NCI-H1436 (cell line): ENCODE measurements at places on chromosomes 12 and 14.

DNA sequence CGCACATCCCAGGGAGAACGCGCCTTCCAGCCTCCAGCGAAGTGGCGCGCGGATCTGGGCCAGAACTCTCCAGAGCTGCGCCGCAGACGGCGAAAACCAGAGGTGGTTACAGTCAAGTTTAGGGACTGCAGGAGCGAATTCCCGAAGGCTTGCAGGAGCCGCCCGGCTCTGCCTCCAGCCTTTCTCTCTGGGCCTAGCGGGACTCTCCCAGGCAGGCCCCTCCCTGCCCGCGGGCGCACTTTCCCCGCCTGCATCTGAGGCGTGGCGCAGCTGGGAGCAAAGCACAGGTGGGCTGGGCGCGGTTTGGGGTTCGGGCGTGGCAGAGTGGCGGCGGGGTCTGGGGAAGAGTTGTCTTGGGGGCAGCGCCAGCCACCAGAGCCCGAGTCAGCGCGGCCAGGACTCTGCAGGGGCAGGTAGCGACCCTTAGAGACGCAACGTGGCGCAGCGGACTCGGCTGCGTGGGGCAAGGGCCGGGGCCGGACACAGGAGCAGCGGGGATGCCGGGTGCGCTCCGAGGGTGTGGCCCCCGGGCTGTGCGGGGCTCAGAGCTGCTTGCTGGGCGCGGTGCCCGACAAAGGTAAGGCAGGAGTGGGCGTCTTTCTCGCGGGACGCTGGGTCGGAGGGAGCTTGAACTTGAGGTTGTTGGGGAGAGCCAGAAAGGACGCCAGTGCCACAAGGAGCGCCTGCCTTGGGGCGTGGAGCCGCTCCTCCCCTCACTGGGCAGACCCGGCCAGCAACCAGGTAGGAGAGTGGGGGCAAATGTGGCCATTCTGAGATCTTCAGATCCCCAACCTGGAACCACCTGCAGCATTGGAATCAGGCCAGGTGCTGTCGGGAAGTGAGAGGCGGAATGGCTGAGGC is 1126.0 kb downstream of the AACS start:
- no peak for DNase-seq

DNA sequence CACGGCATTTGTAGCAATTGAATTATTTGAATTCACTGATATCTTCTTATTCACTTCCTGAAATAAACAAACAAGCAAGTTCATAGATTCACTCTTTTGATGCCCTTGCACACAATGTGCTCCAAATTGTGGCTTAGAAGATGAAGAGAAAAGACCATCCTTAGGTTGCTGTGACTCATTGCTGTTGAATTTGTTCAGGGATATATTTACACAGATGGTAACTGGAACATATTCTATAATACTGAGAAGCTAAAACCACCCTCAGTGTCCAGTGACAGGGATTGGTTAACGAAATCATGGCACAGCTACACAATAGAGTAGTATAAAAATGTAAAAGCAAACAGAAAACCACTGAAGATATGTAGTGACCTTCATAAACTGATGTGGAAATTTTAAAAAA is 3.1 kb downstream of the PRB4 start:
- no peak for DNase-seq

- DNase-seq: no peak
Measured at GRCh38 chr12:109741286-109741969, 27.8 kb downstream of the FAM222A start.

GRCh38 chr12:52395761-52396434 is 10.2 kb downstream of the KRT82 start:
- no peak for DNase-seq

GRCh38 chr12:690466-690865 is 27.2 kb upstream of the NINJ2 start:
- DNase-seq: peak; percentile 3

DNA sequence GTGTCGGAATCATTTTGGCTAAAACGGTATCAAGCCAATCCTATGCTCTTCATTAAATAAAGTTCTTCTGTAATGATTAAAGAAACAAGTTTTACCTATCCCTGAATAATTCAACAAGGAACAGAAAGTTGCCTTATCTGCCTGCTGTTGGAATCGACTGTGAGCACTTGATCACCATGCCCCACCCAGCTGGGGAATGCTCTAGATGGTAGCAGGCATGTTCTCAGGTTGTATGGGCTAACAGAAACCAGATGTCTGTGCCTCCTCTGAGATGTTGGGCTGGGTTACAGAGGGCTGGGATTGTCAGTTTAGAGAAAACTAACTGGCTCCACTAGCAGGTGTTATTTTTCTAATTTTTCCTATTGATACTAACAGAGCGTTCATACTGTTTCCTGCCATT is 28.9 kb downstream of the RTRAF start:
- DNase-seq: no peak
